Myocyte (in vitro differentiated cells): ENCODE measurements at places on chromosomes 6 and 20.

GRCh38 chr6:26155061-26155930, 68.1 kb downstream of the HFE start:
- peak; percentile 55 for DNase-seq

GRCh38 chr6:81788748-81789147, 36.3 kb upstream of the TENT5A start:
- no peak for DNase-seq

GRCh38 chr20:2022163-2022562, 28.3 kb upstream of the PDYN start:
- DNase-seq: no peak

DNA sequence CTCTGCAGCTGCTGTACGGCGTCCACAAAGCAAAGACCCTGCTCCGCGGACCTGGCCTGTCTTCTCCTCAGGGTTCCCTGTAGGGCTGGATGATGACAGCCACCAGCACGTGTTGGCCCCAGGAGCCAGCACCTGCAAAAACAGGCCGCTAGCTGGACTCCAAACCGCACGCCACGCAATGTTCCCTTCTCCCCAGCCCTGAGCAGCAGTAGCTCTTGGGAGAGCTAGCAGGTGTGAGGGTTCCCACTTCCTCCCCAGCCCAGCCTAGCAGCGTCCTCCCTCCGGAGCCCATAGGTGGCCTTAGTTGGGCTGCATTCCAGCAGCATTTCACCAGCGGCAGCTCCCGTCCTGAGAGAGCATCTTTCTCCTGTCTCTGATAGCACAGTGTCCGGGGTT, 42.3 kb downstream of the DACT2 start:
- DNase-seq: no peak

GRCh38 chr6:3297006-3297405, 38.3 kb downstream of the PSMG4 start:
- DNase-seq: peak; percentile 58
